Hepatocyte (in vitro differentiated cells): ENCODE measurements at places on chromosomes 7 and 10. TPM values are rescaled to one million over a fixed set of nuclear protein-coding genes. Genes with fewer than 3 reads are reported as not detected.
A peak's percentile ranks its signal among the peaks of the same experiment; 100 is the strongest.

- DNase-seq: peak; percentile 22
Measured at GRCh38 chr10:110212119-110213006, 5.0 kb downstream of the MXI1 start.

DNA sequence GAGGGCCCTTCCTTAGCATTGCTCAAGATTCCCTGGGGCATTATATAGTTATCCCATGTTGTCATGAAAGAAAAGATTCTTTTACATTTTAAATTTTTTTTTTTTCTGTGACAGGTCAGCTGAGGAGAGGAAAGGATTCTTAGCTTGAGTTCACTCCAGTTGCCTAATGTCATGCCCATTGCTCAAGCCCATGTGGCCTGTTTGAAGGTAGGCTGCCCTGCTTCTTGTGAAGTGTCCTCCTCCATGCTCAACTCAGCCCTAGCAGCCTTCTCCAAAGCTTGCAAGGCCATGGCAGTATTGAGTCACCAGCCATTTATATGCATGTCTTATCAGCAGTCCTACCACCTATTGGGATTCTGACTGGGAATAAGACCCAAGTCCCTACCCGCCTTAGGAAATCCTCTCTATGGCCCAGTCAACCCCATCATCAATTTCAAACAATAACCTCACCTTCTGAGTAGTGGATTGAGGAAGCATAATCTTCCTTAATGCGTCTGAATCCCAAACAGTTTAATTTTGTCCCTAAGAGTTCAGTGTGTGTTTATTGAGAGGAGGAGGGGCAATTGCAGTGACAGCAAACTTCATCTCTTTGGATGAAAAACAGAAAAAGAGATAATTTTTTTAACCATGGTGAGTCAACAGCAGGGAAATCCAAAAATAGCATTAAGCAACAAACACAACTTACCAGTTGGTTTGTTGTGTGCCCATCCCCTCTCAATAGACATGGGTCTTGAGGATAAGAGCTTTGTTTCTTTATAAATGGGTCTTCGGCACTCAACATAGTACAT is 38.6 kb upstream of the WASL start:
- DNase-seq: peak; percentile 15

- no peak for DNase-seq
Measured at GRCh38 chr10:35400595-35401268, 64.4 kb downstream of the CCNY start.

UTF1 gene
- not detected in 2 replicates for polyA plus RNA-seq

CARD11 gene
- 9.2 and 9.6 TPM in 2 replicates for polyA plus RNA-seq
